ENCODE measurements at places on chromosomes 12 and 14.

DNA sequence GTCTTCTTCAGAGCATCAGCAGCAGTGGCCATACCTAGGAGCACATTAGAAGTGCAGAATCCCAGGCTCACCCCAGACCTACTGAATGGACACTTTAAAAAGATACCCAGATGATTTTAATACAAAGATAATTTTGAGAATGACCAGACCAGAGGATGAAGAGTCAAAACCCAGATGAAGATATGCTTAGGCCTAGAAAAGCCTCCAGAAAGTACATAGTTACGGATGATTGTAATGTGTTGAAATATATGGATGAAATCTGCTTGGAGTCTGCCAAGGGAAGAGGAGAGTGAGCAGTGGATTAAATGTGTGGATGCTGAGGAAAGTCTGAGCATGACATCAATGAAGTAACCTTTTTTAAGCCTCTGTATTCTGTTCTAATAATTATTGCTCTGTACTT lies 245.7 kb downstream of the CNTN1 start:
- no peak for DNase-seq

DNA sequence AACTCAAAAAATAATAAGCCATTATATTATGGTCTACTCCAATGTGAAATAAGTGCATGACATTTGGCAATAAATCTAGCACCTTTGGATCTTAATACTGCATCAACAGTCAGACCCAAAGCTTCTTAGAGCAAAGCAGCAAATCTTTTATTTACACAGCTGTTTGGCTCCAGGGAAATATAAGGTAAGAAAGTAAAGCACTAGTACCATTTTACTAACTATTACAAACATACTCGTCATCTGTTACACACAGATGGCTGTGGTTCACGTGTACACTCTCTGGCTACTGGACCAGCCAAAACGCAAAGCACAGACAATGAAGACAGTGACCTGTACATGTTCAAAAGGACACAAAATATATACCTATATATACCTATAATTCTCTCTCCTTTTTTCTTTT lies 2.8 kb downstream of the FGD6 start:
- no peak for DNase-seq

- DNase-seq: no peak
Measured at GRCh38 chr12:111222027-111222414, 146.9 kb downstream of the PHETA1 start.

DNA sequence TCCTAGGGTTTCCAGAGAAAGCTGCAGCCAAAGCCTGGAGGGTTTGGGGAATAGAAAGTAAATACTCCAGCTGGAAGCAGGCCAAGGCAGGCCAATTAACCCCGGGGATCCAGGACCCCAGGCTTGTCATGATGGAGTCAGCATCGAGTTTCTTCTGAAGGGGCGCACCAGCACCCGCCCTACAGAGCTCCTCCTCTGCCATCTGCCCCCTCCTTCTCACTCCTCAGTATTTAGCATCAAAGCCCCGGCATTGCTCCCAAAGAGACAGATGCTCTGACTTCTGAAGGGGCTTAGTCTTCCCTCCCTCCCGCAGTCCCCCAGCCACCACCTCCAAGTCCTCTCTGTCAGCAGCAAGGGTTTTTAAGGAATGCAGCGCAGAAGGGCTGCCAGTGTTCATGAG lies 285.1 kb upstream of the NOS1 start:
- DNase-seq: no peak

DNA sequence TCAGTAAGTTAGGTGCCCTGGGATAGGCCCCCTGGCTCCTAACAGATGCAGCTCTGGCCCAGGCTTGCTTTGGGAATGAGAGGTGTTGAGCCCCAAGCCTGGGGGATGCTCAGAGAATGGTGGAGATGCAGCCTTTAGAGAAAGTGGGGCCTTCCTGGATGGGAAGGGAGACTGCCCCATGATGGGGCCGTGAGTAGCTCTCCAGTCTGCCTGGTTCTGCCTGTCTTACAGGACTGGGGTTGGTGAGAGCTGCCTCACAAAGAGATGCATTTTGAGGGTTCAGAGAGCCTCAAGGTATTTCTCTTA lies 523 bp upstream of the VRTN start:
- DNase-seq: no peak

GRCh38 chr14:94401083-94401482 lies 12.7 kb upstream of the SERPINA1 start:
- DNase-seq: no peak

- DNase-seq: peak; percentile 67
Measured at GRCh38 chr14:52313903-52314594, at the start of gene PTGER2. PTGER2 (plus strand) TSS chr14:52314312; CDS start chr14:52314549, 237 bp downstream.

- DNase-seq: no peak
Measured at GRCh38 chr12:55842681-55843429, at the start of gene MMP19. MMP19 (minus strand) TSS chr12:55842936; CDS start chr12:55842830, 106 bp downstream.

- no peak for DNase-seq
Measured at GRCh38 chr14:105146976-105147635, 21.5 kb downstream of the JAG2 start.

DNA sequence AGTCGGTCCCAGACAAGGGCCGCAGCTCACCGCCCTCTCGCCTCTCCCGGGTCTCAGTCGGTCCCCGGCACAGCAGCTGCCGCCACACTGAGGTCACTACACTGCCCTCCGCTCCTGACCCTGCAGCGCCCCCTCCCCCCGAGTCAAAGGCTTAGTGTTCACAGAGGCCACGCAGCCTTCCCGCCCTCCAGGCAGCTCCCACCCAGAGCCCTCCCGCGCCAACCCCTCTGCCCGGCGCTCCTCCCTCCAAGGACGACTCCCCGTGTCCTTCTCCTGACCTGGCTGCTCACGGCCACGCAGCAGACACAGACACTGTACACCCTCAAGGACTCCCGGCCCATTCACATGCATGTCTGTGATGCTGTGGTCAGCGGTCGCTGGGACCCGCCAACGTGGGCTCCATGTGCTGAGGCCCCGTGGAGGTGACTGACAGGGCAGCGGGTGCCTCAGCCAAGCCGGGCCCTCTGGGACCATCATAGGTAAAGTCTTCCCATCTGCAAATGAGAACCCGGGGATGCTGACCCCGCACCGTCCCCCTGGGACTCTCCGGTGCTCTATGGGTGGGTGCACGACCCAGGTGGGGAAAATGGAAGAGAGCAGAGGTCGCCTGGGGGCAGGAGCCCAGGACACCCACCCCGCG lies 16.3 kb upstream of the GALNT9 start:
- no peak for DNase-seq

Measured in stimulated activated CD4-positive, alpha-beta T cell treated with anti-CD3 and anti-CD28 coated beads, Interleukin-12 subunit alpha, Interleukin-12 subunit beta, amount 100 ng/mL, for 4 hours (primary cell).